ENCODE measurements at places on chromosomes 13 and 19. TPM values are rescaled to one million over a fixed set of nuclear protein-coding genes. Genes with fewer than 3 reads are reported as not detected.

Gene ZNF837
- total RNA-seq: 0.11 TPM

Gene CBLC
- not detected for total RNA-seq

Gene PLIN4
- total RNA-seq: 187 TPM

Gene GNG7
- 38.7 TPM for total RNA-seq

Gene KIR3DL1
- total RNA-seq: not detected

Gene CYP4F2
- total RNA-seq: not detected

Gene GSX1
- not detected for total RNA-seq

Gene GRIN3B
- total RNA-seq: not detected

DNA sequence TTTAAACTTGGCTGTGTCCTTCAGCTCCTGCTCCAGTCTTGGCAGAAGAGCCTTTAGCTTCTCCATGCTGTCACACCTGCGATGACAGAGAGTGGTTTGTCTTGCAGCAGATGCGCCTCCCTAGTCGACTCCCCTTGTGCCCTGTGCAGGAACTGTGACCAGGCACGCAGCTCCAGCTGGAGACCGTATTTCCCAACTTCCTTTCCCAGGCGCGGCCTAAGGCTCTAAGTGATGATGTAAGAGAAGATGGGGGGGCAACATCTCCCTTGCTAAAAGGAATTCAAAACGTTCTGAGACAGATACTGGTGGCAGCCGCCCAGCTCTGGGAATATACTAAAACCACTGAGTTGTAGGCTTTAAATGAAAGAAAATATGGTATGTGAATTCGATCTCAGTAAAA is 16.3 kb downstream of the DCUN1D2 start:
- DNase-seq: no peak

- DNase-seq: no peak
Measured at GRCh38 chr13:40615619-40616018, 50.8 kb downstream of the FOXO1 start.

DNA sequence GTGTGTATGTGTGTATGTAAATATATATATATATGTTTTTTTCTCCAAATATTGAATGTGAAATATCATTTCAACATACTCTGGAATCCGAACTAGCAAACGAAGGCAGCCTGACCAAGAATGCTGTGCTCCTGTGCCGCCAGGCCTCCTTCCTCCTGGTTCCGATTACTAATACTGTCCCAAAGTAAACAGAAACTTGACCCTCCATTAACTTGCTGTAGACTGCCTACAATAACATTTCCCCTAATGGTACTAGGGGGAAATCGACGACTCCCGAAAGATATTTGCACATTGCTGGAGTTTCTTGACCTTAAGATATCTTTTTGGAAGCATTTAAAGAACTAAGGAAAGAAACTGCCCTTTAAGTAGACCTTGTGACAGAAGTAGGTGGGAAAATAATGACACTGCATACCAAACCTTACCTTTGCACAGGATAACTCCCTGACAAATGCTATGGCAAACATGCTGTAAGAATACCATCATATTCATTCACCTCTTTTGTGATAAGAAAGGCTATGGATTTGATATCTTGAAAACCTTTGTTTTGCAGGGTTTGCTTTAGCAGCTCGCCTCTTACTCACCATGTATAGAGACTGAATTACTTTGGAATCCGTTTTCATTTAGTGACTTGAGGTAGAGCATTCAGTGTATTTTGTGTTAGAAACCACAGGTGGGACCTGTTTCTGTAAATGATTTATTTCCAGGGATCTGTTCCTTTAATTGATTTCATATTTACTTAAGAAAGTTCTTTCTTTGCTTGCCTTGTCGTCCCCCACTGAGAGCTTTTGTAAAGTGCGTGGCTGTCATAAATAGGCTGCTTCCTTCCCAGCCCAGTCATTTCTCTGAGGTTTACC is 80.1 kb downstream of the KLF5 start:
- no peak for DNase-seq

DNA sequence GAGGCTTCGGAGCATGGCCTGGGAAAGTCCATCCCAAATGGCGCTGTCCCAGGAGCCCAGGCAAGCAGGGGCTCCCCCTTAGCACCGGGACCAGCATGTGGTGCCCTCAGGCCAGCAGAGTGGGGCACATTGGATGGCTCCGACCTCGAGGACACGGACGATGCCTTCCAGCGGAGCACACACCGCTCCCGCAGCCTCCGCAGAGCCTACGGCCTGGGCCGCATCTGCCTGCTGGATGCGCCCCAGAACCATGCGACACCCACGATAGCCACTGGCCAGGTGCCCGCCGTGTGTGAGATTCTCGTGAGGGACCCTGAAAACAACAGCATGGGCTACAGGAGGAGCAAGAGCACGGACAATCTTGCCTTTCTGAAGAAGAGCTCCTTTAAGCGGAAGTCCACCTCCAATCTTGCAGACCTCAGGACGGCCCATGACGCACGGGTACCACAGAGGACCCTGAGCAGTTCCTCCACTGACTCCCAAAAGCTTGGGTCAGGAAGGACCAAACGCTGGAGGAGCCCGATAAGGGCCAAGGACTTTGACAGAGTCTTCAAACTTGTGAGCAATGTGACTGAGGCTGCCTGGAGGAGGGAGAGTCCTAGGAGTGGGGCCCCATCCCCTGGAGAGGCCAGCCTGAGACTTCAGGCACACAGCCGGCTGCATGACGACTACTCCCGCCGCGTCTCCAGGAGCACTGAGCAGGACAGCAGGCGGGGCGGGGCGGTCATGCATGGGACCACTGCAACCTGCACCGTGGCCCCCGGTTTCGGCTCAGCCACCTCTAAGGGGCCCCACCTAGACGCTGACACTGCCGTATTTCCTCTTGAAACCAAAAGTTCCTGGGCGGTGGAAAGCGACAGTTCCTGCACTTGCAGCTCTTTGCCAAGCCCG is 63.1 kb downstream of the SPATA13 start:
- DNase-seq: peak; percentile 21

DNA sequence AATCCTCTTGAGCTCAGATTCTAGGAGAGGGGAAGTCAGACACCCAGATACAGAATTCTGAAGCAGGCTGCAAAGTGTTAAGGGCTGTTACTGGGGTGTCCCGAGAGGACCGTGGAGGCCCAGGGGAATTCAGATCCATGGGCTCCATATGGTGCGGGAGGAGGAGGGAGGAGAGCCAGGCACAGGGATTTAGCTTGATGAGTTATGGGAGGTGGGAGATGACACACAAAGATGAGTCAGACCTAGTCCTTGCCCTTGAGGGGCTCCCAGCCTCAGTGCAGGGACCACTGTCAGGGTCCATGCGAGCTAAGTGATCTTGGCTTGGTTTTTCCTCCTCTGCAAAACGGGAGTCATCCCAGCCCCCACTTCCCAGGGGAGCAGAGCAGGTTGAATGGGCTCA is 14.4 kb upstream of the GIPR start:
- DNase-seq: no peak

GRCh38 chr13:30026093-30026492 is 175.7 kb upstream of the UBL3 start:
- DNase-seq: no peak

DNA sequence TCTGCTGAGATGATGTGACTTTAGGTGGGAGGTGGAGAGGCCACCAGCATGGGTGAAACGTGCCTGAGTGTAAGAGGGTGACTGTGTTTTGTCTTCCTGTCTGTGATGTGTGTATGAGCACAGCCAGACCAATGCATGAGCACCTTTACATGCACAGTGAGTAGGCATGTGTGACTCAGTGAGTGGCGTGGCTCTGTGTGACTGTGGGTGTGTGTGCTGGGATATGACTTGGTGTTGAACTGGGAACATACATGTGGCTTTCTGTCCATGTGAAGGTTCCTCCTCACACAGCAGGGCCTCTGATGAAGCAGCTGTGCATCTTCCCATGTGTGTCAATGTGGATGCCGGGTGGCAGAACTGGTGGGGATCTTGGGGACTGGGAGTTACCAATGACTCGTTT is 19.9 kb upstream of the LGALS13 start:
- no peak for DNase-seq

DNA sequence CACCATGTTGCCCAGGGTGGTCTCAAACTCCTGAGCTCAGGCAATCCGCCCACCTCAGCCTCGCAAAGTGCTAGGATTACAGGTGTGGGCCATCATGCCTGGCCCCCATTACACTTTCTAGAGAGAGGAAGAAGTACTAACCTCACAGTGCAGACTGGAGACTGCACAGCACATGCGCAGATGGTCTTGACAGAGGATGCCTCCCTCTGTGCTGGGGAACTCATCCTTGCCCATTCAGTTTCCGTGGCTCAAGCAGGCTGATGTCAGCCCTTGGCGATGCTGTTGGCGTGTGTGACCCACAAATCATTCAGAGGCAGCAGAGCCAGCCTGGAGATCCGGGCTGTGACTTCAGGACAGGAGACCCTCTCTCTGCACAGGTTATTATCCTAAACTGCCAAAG is 14.6 kb upstream of the FFAR2 start:
- no peak for DNase-seq

DNA sequence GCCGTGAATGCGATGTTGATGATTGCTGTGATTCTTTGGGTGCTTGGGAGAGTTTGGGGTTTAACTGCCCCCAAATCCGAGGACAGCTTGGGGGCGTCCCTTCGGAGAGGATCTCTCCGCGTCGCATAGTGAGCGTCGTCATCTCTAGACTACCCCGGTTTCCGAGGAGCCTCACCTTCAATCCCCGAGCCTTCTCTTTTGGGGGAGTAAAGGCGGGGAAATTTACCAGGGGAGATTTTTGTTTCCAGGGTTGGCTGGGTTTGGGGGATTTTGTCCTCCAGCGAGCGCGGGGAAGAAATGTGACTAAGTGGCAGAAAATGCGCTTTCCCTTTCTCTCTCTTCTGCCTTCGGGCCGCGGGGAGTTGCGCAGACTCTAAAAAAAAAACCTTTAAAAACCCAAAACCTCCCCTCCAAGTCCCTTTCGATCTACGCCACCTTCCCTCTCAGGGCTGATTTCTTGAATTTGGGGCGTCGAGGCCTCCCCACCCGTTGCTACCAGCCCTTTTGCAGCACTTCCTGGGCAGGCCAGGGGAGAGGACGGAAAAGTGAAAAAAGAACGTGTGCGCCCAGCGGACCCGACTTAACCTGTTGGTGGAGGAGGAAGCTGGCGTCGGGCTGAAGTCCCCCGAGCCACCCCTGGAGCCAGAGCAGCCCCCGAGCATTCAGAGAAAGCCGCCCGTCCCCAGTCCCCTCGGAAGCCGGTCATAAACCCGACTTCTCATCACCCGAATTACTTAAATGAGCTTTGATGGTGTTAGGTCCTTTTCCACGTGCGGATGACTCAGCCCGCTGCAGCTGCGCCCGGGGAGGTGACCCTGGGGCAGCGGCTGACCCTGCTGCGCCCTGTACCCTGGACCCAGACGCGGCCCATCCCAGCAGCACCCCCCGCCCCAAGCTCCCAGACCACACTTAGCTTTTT is 17.7 kb downstream of the NFIX start:
- DNase-seq: peak; percentile 57

GRCh38 chr13:22194106-22194805 is 523.4 kb downstream of the FGF9 start:
- peak; percentile 31 for DNase-seq

GRCh38 chr13:35092751-35093150 is 150.7 kb downstream of the NBEA start:
- DNase-seq: no peak

DNA sequence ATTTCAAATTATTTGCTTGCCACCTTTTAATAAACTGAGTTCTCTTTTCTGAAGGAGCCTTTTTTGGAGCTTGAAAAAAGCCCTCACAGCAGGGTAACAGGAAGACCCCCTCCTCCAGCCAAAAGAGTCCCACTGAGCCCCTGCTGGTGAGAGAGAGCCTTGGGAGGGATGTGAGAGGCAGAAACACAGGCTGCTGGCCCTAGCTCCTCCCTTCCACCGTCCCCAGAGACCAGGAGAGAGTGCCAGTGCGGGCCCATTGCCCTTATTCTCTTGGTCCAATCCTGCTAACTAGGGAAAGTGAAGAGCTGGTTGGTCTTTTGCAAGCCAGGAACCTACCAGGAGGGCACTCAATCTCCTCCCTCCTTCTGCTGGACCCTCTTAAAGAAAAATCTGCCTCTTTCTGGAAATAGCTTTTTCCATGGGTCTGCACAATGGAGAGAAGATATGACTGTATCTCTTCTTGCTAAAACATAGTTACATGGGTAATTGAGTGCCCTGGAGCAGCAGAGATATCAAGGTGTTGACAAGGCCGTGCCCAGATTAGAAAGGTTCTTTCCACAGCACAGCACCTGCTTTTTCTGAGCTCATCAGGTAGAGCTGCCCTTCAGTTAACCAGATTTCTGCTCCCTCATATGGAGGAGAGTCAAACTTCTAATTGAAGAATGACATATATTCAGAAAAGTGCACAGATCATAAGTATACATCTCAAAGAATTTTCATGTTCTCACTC is 113.9 kb downstream of the LRCH1 start:
- DNase-seq: peak; percentile 45

All from heart right ventricle (tissue), 16 donors.